ENCODE measurements at places on chromosomes 3 and 15. TPM values are rescaled to one million over a fixed set of nuclear protein-coding genes. Genes with fewer than 3 reads are reported as not detected.
A peak's percentile ranks its signal among the peaks of the same experiment; 100 is the strongest.

DNA sequence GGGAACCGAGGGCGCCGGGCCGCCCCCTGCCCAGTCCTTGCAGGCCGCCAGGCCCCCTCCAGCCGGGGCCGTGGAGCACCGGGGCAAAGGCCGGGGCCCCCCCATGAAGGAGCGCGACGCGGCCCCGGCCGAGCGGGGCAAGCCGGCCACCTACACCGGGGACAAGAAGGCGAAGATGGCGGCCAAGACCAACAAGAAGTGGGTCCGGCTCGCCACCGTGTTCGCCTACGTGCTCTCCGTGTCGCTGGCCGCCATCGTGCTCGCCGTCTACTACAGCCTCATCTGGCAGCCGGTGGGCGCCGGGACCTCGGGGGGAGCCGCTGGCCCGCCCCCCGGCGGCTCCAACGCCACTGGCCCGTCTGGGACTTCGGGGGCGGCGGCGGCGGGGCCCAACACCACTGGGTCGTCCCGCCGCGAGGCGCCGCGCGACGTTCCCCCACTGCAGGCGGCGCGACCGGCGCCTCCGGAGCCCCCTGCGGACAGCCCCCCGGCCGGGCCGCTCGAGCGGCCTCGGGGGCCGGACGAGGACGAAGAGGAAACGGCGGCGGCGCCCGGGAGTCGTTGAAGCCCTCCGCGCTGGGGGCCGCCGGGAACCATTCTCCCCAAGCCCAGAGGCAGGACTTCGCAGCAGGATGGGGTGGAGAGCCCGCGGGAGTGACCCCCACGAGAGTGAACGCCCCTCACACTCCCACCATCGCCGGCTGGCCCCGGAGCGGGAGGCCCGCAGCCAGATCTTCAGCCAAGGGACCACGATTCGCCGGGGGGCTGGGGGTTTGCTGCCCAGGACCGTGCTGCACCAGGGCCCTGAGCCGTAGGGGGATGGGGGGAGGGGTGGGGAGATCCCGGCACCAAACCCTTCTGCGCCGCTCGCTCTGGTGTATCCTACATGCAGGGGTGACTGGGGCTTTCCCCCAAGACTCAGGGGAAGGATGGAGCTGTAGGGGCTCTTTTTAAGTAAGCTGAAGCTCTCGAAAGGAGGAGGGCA lies 753 bp downstream of the INAFM2 start:
- no peak for DNase-seq

- no peak for DNase-seq
Measured at GRCh38 chr3:194767446-194768207, 81.9 kb downstream of the FAM43A start.

DNA sequence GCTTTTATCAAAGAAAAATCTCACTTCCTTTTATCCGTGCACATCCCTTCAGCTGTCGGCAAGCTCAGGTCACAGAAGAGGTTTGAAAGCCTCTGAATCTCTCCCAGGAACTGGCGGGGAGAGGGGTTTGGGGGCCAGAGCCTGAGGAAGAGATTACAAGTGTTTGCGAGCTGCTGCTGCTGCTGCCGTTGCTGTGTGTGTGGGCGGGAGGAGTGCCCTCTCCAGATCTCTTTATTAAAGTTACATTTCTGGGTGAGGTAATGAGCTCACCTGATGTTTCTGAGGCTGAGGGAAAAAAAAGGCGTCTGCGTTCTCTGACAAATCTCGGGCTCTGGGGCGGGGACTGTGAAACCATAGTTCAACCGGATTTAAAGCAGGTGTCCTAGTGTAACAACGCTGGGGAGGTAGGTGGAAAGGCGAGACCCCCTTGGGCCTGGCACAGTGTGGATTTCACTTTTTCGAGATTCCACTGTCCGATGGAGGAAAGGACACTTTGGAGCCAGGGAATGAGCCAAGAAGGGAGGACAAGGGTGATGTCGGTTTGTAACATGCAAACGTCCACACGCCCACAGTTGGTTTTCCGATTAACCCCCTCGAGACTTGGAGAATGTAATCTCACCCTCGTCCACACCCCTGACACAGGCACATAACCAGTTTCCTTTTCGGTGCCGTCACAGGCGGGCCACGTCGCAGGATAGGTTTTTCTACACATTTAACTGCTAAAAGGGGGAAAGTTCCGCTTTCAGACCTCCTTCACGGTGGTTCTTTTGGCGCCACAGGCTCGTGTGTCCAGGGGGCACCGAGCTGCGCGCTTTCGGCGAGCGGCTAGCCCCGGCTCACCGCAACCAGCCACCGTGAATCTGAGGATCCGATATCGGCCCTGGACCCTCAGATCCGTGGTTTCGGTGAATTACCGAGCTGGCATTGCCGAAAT lies 2.1 kb downstream of the ALCAM start:
- peak; percentile 67 for DNase-seq

DNA sequence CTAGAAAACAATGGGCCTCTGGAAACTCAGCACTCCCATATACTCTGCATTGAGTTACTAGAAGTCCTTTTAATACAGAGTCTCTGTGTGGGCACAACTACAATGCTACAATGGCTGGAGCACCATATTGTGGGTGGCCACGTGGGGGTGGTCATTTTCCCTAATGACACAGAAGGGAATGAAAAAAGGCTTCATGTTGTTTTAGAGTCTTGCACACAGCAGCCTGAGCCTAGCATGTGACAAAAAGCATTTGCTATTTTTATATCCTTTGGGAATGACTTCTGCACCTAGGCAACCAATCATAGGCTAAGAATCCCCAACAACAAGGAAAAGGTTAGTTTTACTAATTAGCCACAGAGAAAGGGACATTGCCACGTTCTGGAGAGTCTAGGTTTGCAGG lies 120.6 kb downstream of the PPM1L start:
- no peak for DNase-seq

- DNase-seq: no peak
Measured at GRCh38 chr15:76991048-76991447, 3.9 kb upstream of the PSTPIP1 start.

DNA sequence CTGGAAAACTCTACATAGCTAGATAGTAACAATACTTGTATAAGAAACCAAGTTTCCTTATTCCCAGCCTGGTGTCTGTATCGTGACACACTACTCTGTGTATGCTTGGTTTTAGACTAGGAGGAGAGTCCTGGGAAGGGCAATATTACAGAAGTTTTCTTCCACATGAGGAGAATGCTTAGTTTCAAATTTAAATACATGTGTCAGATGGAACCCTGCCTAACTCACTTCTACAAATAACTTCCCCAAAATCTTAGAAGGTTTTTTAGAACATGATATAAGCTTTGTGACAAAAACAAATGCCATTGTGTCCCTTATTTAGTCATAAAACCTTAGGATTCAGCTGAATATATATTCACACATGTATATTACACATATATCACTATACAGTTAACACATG lies 7.2 kb upstream of the IL20RB start:
- DNase-seq: no peak

- no peak for DNase-seq
Measured at GRCh38 chr3:30615615-30616346, 9.4 kb downstream of the TGFBR2 start.

- DNase-seq: no peak
Measured at GRCh38 chr3:177646749-177647148, 449.5 kb upstream of the TBL1XR1 start.

GRCh38 chr3:24396338-24396737 lies 98.3 kb downstream of the THRB start:
- DNase-seq: no peak

- DNase-seq: no peak
Measured at GRCh38 chr3:14201940-14202684, 23.5 kb downstream of the LSM3 start.

DNA sequence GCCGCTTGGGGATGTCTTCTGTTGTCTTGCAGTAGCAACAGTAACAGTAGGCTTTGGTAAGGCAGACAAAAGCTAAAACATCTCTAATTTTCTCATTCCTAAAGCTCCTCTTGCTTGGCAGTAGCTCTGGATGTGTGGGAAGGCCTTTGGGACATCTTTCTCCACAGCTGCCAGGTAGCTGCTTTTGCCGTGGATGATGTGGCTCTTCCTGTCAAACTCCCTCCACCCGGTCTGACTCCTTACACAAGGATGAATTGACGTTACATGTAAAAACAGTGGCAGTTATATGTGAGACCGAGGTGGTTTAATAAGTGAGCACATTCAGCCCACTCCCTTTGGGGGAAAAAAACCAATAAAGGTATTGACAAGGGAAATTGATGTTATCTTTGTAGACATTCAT lies 309.1 kb downstream of the TUSC7 start:
- no peak for DNase-seq

DNA sequence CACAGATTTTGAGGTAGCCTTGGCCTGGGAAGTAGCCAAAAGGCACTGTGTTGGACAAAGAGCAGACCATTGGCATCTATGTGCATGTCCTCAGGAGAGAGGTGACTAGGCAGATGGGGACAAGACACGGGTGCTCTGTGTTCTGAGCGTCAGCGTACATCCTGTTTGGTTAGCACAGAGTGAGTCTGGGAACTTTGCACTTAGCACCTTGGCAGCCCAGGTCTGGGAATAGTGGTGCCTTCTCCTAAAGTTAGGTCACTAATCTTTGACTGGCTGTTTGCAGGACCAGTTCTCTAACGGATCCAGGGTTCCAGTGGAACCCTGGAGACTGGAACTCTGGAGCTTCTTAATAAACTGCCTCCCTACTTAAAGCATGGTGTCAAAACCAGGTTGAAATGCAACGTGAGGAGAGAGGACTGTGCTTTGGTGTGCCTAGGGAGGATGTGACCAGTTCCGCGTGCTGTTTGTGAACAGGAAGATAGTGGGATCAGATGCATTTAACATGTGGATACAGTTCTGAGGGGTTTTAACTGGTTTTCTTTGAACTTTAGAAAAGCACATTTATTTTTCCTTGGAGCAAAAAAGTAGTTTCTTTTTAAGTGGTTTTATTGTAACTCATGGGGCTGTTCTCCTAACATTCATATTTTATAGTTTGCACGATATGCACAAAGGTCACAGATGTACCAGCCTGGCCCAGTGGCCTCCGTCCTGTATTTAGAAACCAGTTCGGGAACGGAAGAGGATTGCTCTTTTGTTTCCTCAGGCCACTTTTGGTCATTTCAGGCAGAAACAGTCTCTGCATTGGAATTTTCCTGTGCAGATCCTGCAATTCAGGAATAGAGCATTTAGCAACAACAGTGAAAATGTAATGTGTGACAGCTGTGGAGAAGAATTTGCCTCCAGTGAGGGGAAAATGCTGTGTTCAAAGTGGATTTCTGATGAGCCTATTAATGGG lies 48.8 kb downstream of the ABHD2 start:
- no peak for DNase-seq

GRCh38 chr15:42611532-42611931 lies 36.1 kb downstream of the STARD9 start:
- DNase-seq: no peak

- no peak for DNase-seq
Measured at GRCh38 chr3:87191641-87192040, 35.5 kb upstream of the CHMP2B start.

GRCh38 chr15:92797168-92798052 lies 102.7 kb upstream of the CHD2 start:
- no peak for DNase-seq

DNA sequence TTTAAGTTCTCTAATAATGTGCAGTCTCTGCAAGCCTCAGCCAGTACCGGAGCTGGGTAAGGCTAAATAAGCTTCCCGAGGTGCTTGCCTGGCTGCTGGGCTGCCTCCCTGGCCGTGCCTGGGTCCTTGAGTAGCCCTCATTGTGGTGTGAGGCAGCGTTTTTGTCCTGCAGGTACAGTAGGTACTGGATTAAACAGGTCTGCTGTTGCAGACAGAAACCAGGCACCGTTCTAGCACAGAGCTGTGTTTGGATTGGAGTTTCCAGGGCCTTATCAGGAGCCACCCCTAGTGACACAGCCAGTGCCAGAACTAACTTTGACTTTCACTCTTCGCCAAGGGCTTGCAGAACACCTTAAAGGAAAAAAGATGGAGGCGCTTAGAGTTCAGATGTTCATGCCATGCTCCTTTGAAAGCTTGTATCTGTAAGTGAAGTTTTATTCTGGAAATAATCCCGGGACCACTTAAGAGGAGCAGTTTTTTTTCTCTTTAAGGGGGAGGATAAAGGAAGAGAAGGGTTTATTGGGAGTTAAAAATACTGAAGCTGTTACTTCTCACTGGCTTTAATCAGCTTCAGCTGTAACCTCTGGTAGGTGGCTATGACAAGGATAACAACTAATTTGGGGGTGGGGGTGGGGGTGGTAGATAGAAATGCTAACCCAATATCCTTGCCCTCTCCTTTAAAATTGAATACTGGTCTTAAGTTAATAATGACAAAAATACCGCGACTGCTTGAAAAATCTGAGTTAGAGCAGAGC lies 126.8 kb downstream of the MITF start:
- no peak for DNase-seq

DNA sequence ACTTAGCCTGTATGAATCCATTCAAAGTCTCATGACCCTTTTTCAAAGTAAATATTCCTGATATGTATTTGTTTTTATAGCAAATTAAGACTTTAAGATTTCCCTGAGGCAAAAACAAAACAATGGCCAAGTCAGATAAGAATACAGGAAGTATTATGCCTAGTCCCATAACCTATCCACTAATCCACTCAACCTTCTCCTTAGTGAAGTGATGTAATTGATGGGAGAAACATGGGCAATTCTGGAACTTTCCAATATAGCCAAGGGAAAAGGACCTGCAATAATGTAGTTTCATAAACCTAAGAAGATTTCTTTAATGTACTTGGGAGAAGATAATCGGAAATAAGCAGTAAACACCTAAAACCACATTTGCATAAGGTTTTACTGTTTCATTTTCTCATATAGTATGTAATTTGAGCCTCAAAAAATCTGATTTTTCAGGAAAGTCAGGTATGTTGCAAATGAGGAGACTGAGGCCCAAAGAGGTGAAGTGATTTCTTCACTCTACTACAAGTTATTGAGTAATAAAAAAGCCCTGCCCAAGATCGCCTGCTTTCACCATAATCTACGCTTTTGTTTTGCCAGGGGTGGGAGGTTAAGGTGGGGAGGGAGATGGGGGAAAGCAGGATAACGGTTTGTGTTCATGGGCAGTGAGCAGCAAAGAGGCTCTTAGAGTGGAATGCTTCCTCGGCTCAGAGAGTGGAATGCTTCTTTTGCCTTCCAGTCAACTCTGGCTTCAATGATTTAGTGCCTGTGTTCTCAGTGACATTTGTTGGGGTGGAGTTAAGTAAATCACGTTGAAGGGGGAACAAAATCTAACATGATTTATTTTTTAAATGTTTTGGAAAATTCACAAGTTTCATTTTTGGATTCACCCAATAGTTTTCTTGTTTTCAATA lies 95.0 kb upstream of the FNDC3B start:
- DNase-seq: no peak

DNA sequence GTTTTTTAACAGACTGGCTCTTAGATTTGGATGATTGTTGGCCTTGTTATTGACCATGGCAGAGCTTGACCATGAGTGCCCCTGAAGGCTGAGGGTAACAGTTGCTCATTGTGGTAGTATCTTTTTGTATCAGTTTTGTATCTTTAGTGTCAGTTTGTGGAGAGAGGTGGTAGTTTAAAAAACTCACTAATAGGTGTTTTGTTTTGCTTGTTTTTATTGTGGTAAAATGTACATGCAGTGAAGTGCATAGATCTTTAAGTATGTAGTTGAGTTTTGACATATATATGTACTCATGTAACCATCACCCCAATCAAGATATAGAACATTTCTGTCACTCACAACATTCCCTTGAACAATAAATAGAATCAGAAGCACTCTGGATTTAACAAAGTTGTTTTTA lies 9.8 kb downstream of the GMPS start:
- DNase-seq: no peak

GRCh38 chr3:1456781-1457311 lies 364.0 kb downstream of the CNTN6 start:
- no peak for DNase-seq

NEK11 gene
- 9.5 TPM for total RNA-seq

CCR8 gene
- total RNA-seq: not detected

EHD4 gene
- total RNA-seq: 43.2 TPM

SIDT1 gene
- not detected for total RNA-seq

PPIP5K1 gene
- total RNA-seq: 56.6 TPM

Data from Panc1 (cell line).